Left lobe of liver (tissue), 2 donors: ENCODE measurements at places on chromosomes 6 and 20. TPM values are rescaled to one million over a fixed set of nuclear protein-coding genes. Genes with fewer than 3 reads are reported as not detected.
A peak's percentile ranks its signal among the peaks of the same experiment; 100 is the strongest.

DNA sequence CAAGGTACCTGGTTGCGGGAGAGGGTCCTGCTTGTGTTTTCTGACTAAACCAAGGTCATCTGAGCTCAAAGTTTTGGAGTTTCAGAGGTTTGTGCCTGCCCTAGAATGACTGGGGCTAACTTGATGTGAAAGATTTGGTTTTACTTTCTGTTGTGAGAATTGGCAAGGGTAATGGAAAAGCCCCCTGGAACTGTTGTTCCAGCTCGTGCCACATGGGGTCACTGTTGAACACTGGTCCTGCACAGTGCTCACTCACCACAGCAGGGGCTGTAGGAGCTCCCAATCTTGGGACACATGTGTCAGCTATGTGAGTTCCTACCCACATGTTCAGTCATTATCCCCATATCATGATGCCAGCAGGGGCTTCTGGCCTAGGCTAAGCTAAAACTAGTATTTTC is 6.5 kb downstream of the TGM6 start:
- DNase-seq: no peak

DNA sequence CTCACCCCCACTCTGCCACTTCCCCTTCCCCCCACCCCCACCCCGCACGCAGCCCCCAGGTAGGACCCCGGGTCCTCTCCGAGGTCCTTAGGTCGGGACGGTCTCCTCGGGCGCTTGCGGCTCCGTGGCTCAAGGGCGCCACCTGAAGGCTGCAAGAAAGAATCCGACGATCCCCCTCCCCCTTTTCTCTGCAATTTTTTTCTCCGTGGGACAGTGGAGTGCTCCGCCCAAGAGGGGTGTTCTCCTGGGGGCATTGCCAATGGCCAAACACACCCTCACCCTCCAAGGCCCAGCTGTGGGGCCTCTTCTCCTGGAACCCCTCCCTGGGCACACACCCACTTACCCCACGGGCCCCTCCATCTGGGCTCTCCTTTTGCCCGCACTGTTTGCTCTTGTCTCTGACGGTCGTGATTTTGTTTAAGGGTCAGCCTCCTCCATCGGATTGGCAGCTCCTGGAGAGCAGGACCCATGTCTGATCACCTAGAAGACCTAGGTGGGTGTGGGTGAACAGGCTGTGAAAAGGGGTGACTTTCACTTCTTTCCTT is 1.1 kb upstream of the TMEM74B start:
- DNase-seq: peak; percentile 54

GRCh38 chr6:56193846-56194245 is 53.5 kb downstream of the COL21A1 start:
- DNase-seq: no peak

MYT1 gene
- total RNA-seq: not detected

DNA sequence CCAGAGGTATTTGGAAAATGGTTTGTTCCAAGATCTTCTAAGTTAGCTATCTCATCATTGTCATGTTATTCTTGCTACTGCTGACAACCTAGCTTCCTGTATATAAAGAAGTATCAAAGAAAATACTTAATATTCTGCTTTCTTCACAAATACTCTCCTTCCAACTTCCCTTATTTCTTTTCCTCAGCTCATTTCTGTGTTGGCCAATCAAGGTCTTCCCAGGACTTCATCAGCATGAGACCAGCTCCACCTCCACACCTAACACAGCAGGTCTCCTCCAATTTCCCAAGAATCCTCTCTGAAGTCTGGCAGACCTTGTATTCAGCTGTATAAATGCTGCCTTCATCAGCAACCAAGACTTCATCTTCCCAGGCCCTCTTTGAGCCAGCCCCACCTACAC is 538.6 kb upstream of the JARID2 start:
- no peak for DNase-seq

GRCh38 chr6:169145496-169145895 is 108.2 kb downstream of the THBS2 start:
- no peak for DNase-seq

GRCh38 chr20:63977739-63978276 is 1.6 kb downstream of the SAMD10 start:
- DNase-seq: no peak

GSTA2 gene
- 45.2 TPM for total RNA-seq

DNA sequence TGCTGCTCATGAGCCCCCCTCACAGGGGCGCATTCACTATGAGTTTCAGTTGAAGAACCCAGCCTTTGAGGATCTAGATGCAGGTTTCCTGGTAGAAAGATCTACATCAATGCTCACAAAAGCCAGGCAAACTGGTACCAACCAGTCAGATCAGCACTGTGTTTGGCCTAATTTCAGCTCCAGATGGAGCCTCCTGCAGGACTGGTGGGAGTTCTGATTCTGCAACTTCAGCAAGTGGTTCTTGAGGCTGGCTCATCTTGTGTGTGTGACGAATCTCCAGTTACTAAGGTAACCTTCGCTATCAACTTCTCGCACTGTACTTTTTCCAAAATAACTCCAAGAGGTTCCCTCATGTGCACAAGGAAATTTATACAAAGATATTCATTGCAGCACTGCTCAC is 118.8 kb downstream of the ZMYND8 start:
- DNase-seq: no peak

GMPR gene
- 4.3 TPM for total RNA-seq

DNA sequence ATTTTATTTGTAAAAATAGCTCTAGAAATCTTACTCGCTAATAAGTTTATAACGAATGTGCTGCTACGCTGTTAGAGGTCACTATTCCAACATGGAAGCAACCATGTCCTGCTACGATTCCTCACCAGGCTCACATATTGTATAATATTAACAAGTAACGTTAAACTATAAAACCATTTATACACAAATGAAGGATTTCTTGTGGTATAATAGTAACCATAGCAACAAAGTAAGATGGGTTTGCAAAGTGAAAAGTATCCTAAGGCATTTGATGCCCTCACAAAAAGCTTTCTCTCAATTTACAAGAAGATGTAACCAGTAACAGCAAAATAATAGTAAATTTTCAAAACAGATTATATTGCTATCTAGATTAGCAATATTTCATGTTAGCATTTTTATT is 117.2 kb downstream of the PRKN start:
- DNase-seq: no peak

TRIM10 gene
- total RNA-seq: 1.9 TPM

GRCh38 chr20:23298926-23299672 is 51.5 kb upstream of the NXT1 start:
- no peak for DNase-seq

- peak; percentile 51 for DNase-seq
Measured at GRCh38 chr6:136822046-136822375, 381 bp upstream of the PEX7 start.

DNA sequence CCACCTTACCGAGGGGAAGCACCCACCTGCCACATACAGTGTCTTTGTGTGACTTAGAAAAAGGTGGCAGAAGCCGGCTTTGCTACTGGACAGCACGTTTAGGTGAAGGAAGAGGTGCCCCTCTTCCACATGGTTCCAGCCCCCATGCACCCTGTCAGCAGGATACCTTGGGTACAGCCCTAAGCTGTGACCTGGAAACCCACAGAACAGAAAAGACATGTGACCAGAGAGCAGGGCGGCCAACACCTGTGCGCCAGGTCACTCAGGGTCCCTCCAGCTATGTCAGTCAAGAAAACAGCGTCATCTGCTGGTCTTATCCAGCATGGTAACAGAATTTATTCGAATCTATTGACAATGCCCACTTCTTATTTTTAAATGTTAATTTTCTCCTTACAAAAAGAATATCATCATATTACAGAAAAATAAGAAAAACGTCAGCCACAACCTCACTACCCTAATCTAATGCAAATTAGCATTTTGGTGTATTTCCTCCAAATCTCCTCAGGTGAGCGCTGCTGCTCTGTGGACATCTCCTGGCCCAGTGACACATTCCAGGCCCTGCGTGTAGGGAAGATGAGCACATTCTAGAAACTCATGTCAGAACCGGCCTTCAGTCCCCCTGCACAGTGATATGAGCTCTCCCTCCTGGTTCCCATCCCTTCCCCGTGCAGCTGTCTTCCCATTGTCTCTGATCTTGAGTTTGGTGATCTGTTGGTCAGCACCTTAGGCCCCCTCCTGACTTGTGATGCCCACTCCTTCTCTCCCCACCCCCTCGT is 37.2 kb downstream of the GTF2H5 start:
- DNase-seq: no peak

- DNase-seq: no peak
Measured at GRCh38 chr6:155154158-155154830, 109.5 kb upstream of the CLDN20 start.

DNA sequence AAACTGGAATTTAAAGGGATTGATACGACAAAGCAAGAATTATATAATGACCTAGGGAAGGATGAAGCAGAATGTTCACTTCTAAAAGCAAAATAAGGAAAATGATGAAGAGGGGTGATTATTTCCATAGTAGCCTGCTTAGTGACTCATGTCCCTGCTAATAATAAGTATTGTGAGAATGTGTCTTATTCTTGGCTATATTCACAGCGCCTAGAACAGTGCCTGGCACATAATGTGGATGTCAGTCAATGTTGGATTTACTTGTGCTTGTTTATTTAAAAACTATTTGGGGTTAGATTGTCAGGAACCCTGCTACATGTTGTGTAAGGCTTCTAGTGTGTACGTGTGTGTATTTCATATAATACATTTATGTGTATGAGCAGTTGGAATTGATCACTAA is 85.1 kb downstream of the ZFAND3 start:
- DNase-seq: no peak

SIRPD gene
- not detected for total RNA-seq

GRCh38 chr6:154360476-154360875 is 3.9 kb upstream of the IPCEF1 start:
- DNase-seq: no peak

- no peak for DNase-seq
Measured at GRCh38 chr20:53292347-53292746, 301.3 kb downstream of the ZNF217 start.

- DNase-seq: no peak
Measured at GRCh38 chr6:66772800-66773199, 1065.8 kb upstream of the EYS start.

C4B gene
- total RNA-seq: 2,468 TPM

- no peak for DNase-seq
Measured at GRCh38 chr6:46312654-46313053, 141.9 kb upstream of the ENPP5 start.

GRCh38 chr20:15654208-15654649 is 919.0 kb downstream of the KIF16B start:
- DNase-seq: peak; percentile 52

GRCh38 chr6:167304912-167305311 is 13.8 kb downstream of the UNC93A start:
- no peak for DNase-seq

DNA sequence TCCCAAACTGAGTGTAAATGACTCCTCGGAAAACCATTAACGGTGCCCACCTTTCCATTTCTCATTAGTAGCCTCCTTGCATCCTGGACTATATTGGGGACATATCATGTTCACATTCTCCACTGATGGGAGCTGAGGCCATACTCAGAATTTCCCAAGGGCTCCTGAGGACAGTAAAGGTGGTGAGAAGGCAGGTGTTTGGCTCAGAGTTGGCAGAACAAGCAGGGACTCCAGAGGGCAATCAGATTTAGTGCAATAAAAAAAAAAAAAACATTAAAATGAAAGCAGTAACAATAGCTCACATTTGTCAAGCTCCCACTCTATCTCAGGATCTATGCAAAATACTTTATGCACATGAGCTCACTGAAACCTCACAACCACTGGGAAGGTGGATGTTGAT is 401.4 kb downstream of the MAFB start:
- DNase-seq: no peak

LAMA4 gene
- 2.8 TPM for total RNA-seq

PPP1R3G gene
- total RNA-seq: 0.40 TPM

- no peak for DNase-seq
Measured at GRCh38 chr20:54209216-54209813, 1.4 kb downstream of the PFDN4 start.

MEI4 gene
- total RNA-seq: 0.10 TPM

ASIP gene
- 0.55 TPM for total RNA-seq

DNA sequence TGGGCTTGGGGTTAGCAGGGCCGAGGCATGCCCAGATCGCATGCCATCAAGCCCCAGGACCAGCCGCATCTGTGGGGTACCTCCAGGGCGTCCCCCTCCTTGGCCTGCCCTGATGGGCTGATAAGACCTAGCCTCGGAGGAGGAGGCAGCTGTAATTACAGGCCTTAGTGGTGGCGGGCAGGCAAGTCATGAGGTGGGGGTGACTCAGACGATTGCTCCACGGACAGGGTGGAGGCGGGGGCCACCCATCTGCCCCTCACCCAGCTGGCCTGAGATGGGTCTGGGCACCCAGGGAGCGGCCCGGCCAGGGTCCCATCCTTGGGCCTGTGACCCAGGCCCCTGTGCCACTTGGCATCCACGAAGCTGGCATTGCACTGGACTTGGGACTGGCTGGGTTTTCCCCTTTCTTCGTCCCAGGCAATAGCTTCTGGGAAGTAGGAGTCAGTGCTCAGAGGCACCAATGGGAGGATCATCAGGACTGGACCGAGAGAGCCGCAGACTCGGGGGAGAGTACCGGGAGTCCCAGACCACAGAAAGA is 57.5 kb downstream of the CEBPB start:
- no peak for DNase-seq

- DNase-seq: peak; percentile 76
Measured at GRCh38 chr6:46023216-46023915, 7.7 kb upstream of the CLIC5 start.

MAP1LC3A gene
- 24.2 TPM for total RNA-seq

- no peak for DNase-seq
Measured at GRCh38 chr6:95805699-95806098, 210.1 kb upstream of the FUT9 start.

DNA sequence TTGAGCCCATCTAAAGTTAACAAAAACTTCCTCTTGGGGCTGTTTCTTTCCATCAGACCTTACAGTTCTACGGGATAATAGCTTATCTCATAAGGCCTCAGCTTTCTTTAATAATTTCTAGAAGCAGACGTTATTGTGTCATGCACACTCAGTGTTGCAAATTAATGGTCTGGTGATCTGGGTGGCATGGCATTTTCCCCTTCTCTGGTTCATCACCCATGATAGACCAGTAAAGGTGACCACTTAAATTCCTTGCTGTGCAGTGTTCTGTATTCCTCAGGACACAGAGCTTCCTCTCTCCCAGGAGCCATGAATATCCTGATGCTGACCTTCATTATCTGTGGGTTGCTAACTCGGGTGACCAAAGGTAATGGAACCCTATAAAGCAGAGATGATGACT is at the start of gene DEFB125:
TSS of gene DEFB125 (plus strand) at position 272 of the 400 bp plus-strand sequence. CDS start at position 310, 38 bp downstream.
- no peak for DNase-seq

DNA sequence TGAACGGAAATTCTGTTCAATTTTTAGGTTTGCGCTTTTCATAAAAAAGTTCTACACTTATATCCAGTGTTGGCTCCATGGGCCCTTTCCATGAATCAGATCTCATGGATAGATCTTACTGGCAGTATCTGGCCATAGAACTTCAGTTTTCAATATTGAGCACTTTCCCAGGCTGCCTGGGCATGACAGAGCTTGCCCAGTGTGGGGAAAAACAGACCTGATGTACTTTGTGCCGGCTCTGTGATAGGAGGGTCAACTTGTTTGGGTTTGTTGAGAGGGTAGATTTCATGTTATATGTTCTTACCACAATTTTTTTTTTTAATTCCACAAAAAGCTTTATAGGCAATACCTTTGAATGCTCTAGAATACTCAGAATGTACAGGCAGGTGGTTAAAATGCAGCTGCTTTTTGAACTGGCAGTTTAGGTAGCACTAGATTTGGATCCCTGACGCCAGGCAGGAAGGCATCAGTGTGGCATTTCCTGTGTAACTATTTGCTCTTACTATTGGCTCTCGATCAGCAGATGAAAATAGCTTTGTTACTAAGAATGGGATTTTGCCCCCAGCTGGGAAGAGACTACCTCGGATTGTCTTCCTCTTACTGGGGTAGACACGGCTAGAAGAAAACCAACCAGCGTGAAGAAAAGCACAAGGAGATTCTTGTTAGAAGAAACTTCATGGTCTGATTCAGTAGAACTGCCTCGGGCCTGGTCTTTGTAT is 404.9 kb upstream of the SOX4 start:
- no peak for DNase-seq

BPIFA1 gene
- total RNA-seq: not detected
